T-helper 17 cell (primary cell): ENCODE measurements at places on chromosomes 13 and 19. TPM values are rescaled to one million over a fixed set of nuclear protein-coding genes. Genes with fewer than 3 reads are reported as not detected.

GRK1 gene
- 0.07 TPM for total RNA-seq

MCEMP1 gene
- 0.52 TPM for total RNA-seq

DGKH gene
- 10.7 TPM for total RNA-seq

CYSLTR2 gene
- total RNA-seq: 2.8 TPM

NFKBIB gene
- 49.3 TPM for total RNA-seq

PTGER1 gene
- not detected for total RNA-seq

SUGT1 gene
- total RNA-seq: 27.4 TPM

RGL3 gene
- not detected for total RNA-seq

OR10H3 gene
- total RNA-seq: not detected

ZNF222 gene
- 4.0 TPM for total RNA-seq

RASGRP4 gene
- 2.8 TPM for total RNA-seq

ZNF547 gene
- 0.77 TPM for total RNA-seq

CDC42EP5 gene
- not detected for total RNA-seq

YJEFN3 gene
- total RNA-seq: 3.0 TPM
